A549 treated with Hydrocortisone at 1 μM for 4 hours (cell line): ENCODE measurements at places on chromosomes 7 and 10. TPM values are rescaled to one million over a fixed set of nuclear protein-coding genes. Genes with fewer than 3 reads are reported as not detected.

The CFAP58 gene
- 0.08 to 0.17 TPM (median 0.14 TPM) in 5 replicates for total RNA-seq

The POMZP3 gene
- 22.8 to 25.9 TPM (median 24.8 TPM) in 5 replicates for total RNA-seq

The ABLIM1 gene
- total RNA-seq: 29.7 to 49.0 TPM (median 37.6 TPM) in 5 replicates

The SLC26A5 gene
- not detected in 5 replicates for total RNA-seq

The ABCB4 gene
- total RNA-seq: not detected in 5 replicates

The NPC1L1 gene
- total RNA-seq: 0.05 to 0.11 TPM (median 0.08 TPM) in 5 replicates

The HOXA6 gene
- total RNA-seq: 1.1 to 1.6 TPM (median 1.3 TPM) in 5 replicates

The AMPH gene
- total RNA-seq: 0.03 to 0.12 TPM (median 0.07 TPM) in 5 replicates

The ADAM12 gene
- total RNA-seq: 2.9 to 5.0 TPM (median 4.3 TPM) in 5 replicates

The GTF2IRD1 gene
- total RNA-seq: 19.3 to 26.4 TPM (median 24.1 TPM) in 5 replicates

The SEM1 gene
- 321 to 573 TPM (median 358 TPM) in 5 replicates for total RNA-seq

The LRMDA gene
- total RNA-seq: 3.6 to 5.1 TPM (median 4.4 TPM) in 5 replicates

The MYH16 gene
- total RNA-seq: 0.24 to 0.41 TPM (median 0.35 TPM) in 5 replicates

The CYP2E1 gene
- 0.16 to 0.29 TPM (median 0.21 TPM) in 4 of 5 replicates, not detected in the other for total RNA-seq

The SH3PXD2A gene
- 0.78 to 1.1 TPM (median 1.1 TPM) in 5 replicates for total RNA-seq

The ZNF804B gene
- total RNA-seq: not detected in 5 replicates

The WDR11 gene
- 19.3 to 29.2 TPM (median 24.2 TPM) in 5 replicates for total RNA-seq

The MMP21 gene
- total RNA-seq: 0.05 TPM in 1 of 5 replicates, not detected in the others

The ADRB1 gene
- total RNA-seq: 1.1 to 1.4 TPM (median 1.2 TPM) in 5 replicates

The CFAP70 gene
- total RNA-seq: 0.10 to 0.18 TPM (median 0.12 TPM) in 5 replicates

The CALCR gene
- total RNA-seq: not detected in 5 replicates

The FAM237B gene
- total RNA-seq: 0.02 to 0.06 TPM (median 0.03 TPM) in 4 of 5 replicates, not detected in the other

The PODXL gene
- 28.7 to 56.2 TPM (median 40.1 TPM) in 5 replicates for total RNA-seq

The CSTF2T gene
- total RNA-seq: 15.8 to 20.2 TPM (median 16.4 TPM) in 5 replicates

The PHTF2 gene
- total RNA-seq: 11.7 to 20.9 TPM (median 15.1 TPM) in 5 replicates

The MACROH2A2 gene
- total RNA-seq: 22.8 to 31.5 TPM (median 25.3 TPM) in 5 replicates

The FXYD4 gene
- not detected in 5 replicates for total RNA-seq
